ENCODE measurements at places on chromosomes 1 and 21.

DNA sequence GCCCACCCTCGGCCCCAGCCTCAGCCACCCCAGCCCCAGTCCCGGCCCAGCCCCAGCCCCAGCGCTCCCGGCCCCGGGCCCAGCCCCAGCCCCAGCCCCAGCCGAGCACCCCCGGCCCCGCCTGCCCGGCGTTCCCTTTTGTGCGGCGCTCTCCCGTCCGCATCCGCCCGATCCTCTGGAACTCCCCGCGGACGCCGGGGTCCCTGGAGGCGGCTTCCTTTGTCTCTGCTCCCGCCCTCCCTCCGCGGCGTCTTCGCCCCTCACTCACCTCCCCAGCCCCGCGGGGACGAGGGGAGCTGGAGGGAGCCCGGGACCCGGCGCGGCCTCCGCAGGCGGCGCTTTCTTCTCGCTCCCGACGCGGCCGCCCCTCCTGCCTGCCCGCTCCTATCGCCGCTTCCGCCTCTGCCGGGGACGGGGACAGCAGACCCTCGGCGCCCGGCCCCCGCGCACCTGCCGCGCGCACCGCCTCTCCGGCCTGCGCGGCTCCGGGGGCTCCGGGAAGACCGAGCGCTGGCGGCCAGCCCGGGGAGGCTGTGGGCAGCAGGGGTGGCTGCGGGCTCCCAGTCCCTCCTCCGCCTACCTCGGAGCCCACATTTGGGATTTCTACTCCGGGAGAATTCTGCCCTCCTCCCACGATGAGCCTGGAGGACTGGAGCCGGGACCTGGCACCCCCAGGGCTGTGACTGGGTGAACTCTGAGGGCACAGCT is 14.0 kb downstream of the AGRN start:
- DNase-seq = no peak

DNA sequence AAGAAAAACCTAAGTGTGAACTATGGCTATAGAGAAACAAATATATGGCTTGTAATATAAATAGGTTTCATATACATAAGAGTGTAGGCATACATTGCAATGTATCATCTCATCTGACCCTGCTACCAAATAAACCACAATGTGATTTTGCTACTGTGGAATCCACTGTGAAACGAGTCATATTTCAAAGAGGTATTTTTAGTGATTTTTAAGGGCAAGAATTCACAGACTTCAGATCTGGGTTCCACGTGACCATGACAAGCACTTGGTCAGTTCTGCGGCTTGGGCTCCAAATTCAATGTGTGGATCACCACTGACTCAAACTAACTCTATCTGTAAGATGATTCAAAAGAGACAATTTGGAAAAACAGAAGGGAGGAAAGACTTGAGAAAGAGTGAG is 147.0 kb upstream of the ERG start:
- peak; percentile 93 for DNase-seq

DNA sequence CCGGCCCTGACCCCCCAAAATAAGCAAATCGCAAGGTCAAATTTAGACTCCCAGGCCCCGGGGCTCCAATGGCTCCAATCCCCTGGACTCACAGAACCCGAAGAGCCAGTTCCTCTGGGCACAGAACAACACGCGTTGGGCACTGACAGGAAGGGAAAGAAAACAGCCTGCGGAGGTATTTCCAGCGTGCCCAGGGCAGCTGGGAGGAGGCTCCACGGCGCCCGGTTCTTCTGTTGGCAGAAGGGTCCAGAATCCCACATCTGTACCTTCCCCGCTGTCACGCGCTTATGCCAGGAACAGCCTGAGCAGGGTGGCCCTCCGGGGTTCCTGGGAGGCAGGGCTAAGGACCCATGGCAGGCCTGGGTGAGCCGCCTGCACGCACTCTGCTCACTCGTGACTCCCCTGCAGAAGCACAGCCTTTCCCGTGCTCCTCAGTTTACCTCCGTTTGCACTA is 85.5 kb downstream of the RIPK4 start:
- no peak for DNase-seq

DNA sequence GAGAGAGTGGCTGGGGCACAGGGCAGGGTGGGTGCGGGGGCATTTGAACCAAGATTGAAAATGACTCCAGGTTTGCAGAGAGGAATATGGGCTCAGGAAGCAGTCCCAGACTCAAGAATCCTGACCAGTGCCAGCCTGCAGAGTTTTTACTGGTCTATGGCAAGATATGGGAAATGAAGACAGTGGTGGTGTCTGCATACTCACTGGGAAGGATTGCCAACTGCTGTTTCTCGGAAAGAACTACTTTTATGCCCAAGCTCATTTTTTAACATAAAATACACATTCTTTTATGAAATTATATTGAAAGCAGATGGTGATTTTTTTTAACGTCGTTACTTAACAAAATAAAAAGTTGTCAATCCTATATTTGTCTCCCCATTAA is 401.8 kb downstream of the CAMTA1 start:
- no peak for DNase-seq

GRCh38 chr1:172122381-172122780 is 281.1 kb downstream of the DNM3 start:
- DNase-seq = no peak

- DNase-seq = no peak
These were observed 27.0 kb upstream of the HMGB4 start for GRCh38 chr1:33836911-33837310.

Data from fibroblast of skin of right quadriceps (primary cell).